ENCODE measurements at places on chromosomes 4 and X.

GRCh38 chr4:6294705-6295421 is 25.2 kb downstream of the WFS1 start:
- no peak for DNase-seq

- DNase-seq: no peak
Measured at GRCh38 chr4:124685851-124686250, 26.7 kb downstream of the ANKRD50 start.

DNA sequence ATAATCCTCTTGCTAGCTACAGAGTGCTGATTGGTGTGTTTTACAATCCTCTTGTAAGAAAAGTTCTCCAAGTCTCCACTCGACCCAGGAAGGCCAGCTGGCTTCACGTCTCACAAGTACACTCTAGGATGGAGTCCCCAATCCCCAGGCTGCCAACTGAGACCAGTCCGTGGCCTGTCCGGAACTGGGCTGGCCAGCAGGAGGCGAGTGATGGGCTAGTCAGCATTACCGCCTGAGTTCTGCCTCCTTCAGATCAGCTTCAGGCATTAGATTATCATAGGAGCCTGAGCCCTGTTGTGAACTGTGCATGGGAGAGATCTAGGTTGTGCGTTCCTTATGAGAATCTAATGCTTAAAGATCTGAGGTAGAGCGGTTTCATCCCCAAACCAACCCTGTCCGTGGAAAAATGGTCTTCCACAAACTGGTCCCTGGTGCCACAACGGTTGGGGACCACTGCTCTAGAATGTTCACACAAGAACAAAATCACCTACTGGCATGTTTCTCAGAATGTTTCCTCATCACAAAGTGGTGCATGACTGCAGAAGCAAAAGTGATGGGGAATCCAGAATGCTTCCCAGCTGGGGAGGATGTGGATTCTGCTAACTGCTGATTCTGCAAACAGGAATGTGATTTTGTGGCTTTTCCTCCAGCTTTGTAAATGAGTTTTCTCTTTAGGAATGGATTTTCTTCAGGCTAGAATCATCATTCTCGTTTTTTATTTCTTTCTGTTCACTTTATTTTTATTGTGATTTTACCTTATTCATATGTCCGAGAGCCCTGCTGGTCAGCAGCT is 40.9 kb downstream of the SEPTIN11 start:
- no peak for DNase-seq

DNA sequence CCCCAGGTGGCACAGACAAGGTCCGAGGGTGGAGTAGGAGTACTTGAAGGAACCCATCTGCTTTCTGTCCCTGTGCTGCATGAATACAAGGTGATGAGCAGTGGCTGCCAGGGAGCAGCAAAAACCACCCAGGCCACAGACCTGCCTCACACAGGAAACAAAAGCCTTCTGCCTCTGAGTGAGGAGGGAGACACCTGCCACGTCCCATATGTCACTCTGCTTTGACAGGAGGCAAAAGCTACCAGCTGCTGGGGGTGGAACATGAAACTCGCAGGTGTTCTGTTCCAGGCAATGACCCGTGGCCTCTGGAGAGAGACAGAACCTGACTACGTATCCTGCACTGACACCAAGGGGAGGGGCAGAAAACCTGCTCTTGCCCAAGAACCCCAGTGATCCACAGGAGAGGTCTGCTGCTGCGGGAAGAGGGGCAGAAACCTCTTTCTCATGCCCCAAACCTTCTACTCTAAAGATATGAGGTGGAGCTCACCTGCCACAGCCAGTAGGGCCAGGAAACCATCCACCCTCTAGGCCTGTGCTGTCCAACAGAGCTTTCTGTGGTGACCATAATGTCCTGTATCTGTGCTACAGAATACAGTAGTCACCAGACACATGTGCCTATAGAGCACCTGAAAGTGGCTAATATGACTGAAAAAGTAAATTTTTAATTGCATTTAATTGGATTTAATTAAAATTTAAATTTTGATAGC is 172.9 kb downstream of the PRDM5 start:
- DNase-seq: no peak

GRCh38 chr4:8322794-8323704 is 53.5 kb downstream of the HTRA3 start:
- DNase-seq: no peak

- no peak for DNase-seq
Measured at GRCh38 chr4:123485601-123486000, 89.0 kb downstream of the SPRY1 start.

GRCh38 chr4:56705334-56705733 is 24.2 kb upstream of the HOPX start:
- no peak for DNase-seq

DNA sequence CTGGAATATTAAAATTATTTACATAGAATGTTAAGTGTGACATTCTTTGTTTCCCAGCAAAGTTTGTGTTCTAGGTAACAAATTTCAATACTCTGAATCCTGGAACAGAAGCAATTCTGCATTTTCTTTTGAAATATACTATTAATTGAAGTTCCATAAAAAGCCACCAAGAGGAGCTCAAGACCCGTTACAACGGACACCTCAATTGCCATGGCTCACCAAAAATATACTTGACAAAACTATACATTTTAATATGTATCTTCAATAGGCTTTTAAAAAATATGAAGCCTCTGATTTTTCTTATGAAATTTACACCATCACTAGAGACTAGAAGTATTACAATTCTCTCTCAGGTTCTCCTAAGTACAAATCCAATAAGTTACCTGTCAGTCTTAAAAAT is 111.4 kb downstream of the NYX start:
- peak; percentile 25 for DNase-seq

GRCh38 chr4:5963611-5964010 is 54.6 kb downstream of the C4orf50 start:
- DNase-seq: no peak

DNA sequence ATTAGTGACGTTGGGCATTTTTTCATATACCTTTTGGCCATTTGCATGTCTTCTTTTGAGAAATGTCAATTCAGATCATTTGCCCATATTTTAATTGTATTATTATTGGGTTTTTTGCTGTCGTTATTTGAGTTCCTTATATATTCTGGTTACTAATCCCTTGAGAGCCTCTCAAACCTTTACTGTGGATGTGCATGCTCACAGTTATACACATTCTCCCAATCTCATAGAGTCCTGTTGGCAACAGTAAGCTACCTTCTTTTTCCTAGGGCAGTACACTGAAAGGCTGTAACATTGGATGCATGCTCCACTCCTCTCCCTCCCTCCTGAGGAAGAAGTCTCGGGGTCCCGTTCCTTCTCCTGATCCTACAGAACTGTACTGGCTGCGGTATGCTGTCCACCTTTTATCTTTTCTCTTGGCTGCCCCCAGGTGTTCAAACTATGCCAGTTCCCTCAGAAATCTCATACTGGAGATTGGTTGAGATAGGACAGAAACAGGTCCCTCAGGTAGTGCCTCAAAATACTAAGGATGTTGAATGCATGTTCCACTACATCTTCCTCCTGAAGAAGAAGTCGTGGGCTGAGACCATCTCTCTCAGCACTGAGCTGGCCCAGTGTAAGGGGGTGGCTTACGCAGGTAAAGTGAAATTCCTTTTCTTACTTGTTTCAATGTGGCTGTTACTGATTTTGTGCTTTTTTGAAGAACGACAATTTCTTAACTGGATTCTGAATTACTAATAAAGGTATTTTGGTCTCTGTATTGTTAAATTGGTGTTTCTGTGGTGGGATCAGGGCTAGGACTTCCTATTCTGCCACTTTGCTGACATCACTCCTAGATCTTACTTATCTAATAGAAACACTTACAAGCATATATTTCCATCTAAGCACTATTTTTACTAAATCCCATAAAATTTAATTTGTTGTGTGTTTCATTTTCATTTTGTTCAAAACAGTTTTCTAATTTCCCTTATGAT is 145.4 kb upstream of the HUWE1 start:
- DNase-seq: peak; percentile 0

DNA sequence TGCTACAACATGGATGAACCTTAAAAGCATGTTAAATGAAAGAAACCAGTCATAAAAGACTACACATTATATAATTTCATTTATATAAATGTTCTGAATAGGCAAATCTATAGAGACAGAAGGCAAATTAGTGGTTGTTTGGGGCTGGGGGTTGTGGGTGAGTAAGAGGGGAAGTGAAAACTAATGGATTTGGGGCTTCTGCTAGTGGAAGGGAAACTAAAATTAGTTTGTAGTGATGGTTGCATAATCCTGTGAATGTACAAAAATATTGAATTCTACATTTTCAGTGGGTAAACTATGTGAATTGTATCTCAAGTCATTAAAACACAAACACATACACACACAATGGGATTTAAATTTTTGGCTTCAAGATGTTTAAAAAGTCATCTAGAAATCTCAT is 25.4 kb upstream of the LIMCH1 start:
- no peak for DNase-seq

GRCh38 chrX:153638436-153639176 is 8.4 kb upstream of the DUSP9 start:
- DNase-seq: no peak

GRCh38 chr4:62627671-62628070 is 1427.5 kb downstream of the ADGRL3 start:
- DNase-seq: no peak

DNA sequence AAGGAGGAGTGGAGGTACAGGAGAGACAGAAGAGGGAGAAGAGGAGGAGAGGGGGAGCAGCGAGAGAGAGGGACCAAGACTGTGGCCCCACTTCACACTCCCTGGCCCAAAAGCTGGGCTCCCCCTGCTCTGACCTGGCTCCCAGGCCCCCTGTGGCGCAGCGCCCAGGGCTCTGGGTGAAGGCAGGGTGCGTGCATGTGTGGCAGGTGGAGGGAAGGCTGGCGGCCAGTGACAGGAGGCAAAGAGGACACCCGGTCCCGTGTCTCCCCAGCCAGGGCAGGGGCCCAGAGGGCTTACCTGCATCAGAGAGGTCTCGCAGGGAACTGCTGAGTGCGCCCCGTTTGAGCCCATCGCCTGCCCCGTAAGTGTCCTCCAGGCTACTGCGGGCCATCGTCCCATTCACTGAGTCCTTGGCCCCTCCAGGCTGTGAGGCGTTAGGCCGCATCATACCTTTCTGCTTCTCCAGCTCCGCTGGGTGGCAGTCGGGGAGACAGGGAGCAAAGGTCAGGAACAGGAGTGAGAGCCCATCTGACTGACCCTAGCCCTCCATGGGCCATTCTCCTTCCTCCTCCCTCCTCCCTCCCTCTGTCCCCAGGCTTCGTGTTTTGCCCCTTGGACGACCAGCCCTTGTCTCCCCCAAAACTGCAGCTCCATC is 11.1 kb upstream of the KDM5C start:
- DNase-seq: no peak

- DNase-seq: no peak
Measured at GRCh38 chrX:11558972-11559371, 106.7 kb downstream of the ARHGAP6 start.

- DNase-seq: no peak
Measured at GRCh38 chrX:18888281-18888680, 95.6 kb downstream of the PHKA2 start.

GRCh38 chrX:11765449-11765848 is 7.4 kb downstream of the MSL3 start:
- DNase-seq: no peak

DNA sequence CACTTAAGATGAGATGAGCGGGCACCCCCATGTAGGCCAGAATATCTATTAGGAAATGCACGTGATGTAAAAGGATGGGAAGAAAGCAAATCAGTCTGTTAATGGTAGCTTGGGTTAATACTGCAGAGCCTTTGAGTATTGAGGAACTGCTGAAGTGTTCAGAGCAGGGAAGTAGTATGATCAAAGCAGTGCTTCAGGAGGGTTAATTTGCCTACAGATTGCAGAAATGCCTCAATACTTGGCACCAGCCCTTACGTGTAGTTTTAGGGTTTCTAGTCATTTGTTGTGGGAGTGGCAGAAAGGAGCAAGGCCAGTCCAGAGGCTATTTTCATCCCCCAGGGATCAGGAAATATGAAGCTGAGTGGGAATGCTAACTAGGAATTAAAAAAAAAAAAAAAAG is 19.7 kb downstream of the ZFX start:
- DNase-seq: no peak

- DNase-seq: peak; percentile 18
Measured at GRCh38 chr4:188295899-188296298, 156.7 kb downstream of the TRIML1 start.

DNA sequence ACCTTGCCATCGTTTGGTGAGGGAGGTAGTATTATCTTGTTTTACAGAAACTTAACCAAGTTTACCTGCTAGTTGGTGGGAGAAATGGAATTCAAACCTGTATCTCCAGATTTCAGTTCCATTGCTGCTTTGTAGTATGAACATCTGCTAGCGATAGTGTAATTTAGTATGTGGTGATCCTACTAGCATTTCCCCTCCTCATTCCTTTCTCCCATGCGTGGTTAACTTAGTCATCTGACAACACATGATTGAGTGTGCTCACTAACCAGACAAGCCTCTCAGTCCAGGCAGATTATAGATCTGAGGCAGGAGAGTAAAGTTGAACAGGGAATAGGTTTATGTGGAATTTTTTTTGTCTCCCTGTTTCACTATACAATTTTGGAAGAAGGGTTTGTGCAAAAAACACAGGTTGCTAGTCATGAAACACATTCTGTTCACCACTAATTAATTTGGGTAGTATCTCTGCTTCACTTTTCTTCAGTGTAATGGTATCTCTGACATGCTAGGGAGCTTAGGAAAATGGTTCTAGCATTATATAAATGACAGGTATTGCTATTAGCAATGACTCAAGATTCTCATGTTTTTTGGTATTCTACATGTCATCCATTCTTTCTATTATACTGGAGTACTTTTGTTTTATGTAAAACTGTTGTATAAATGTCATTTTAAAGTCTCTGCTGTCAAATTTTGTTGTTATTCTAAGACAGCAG is 21.7 kb downstream of the RBPJ start:
- no peak for DNase-seq
